ENCODE measurements at places on chromosomes 3 and 15. TPM values are rescaled to one million over a fixed set of nuclear protein-coding genes. Genes with fewer than 3 reads are reported as not detected.
A peak's percentile ranks its signal among the peaks of the same experiment; 100 is the strongest.

GRCh38 chr3:154137036-154137435 lies 15.8 kb downstream of the ARHGEF26 start:
- no peaks in the 10 kb centered on the region for H3K27me3 ChIP-seq
- H3K4me1 ChIP-seq = no peaks in the 10 kb centered on the region
- no peak overlapping the region for H3K4me3 ChIP-seq
- H3K36me3 ChIP-seq = no peaks in the 10 kb centered on the region
- DNase-seq = no peak

GRCh38 chr15:49135342-49135857 lies 20.0 kb downstream of the COPS2 start:
- H3K36me3 ChIP-seq = peaks cover 38% of the 10 kb centered on the region
- peaks cover 57% of the 10 kb centered on the region for H3K4me1 ChIP-seq
- no peaks in the 10 kb centered on the region for H3K27me3 ChIP-seq
- no peak for DNase-seq
- H3K4me3 ChIP-seq = peak overlapping the region; percentile 61

- no peak for DNase-seq
- no peaks in the 10 kb centered on the region for H3K27me3 ChIP-seq
- H3K36me3 ChIP-seq = peaks cover 3% of the 10 kb centered on the region
- H3K4me3 ChIP-seq = no peak overlapping the region
- H3K27ac ChIP-seq = no peak overlapping the region
Measured at GRCh38 chr15:50344006-50344464, 11.0 kb downstream of the GABPB1 start.

- H3K36me3 ChIP-seq = no peaks in the 10 kb centered on the region
- peaks cover 2% of the 10 kb centered on the region for H3K27me3 ChIP-seq
- H3K4me3 ChIP-seq = no peak overlapping the region
- H3K4me1 ChIP-seq = peaks cover 44% of the 10 kb centered on the region
Measured at GRCh38 chr15:38691965-38692788, 127.6 kb upstream of the RASGRP1 start.

DNA sequence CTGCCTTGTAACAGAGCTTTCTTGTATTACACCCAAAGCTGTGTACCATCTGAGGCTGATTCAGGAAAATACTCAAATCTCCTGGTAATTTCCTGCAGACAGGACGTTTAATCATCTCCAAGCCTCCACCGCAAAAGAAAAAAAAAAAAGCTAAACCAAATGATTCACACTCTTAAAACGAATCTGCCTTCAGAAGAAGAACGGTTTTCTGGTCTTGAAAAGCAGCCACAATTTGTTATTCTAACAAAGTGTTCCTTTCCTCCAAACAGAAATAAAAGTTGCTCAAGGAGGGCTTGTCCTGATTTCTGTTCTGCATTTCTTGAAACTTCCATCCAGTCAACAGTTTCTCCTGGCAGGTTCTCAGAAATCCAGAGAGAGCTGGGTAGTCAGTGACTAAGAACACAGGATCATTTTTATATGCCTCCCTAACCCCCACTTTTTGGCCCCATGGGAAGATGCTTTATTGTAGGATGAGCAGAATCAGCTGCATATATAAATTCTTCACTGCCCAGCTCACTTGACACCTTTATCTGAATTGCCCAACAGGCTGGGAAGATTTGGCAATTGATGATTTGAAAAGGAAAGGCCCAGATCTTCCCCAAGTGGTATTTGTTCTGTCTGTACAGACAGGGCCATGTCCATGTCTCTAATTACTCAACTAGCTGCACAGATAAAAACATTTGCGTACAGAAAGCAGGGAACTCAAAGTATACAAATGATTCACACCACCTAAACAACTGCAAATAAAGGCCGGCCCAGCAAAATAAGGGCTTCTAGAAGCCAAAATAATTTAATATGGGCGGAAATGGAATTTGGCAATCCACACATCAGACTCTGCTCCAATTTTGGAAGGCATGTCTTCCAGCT lies 41.0 kb upstream of the PRICKLE2 start:
- H3K27me3 ChIP-seq = no peaks in the 10 kb centered on the region
- H3K36me3 ChIP-seq = peaks cover 24% of the 10 kb centered on the region
- H3K4me3 ChIP-seq = peak overlapping the region; percentile 92
- peaks cover 66% of the 10 kb centered on the region for H3K4me1 ChIP-seq
- H3K27ac ChIP-seq = peak overlapping the region; percentile 83

DNA sequence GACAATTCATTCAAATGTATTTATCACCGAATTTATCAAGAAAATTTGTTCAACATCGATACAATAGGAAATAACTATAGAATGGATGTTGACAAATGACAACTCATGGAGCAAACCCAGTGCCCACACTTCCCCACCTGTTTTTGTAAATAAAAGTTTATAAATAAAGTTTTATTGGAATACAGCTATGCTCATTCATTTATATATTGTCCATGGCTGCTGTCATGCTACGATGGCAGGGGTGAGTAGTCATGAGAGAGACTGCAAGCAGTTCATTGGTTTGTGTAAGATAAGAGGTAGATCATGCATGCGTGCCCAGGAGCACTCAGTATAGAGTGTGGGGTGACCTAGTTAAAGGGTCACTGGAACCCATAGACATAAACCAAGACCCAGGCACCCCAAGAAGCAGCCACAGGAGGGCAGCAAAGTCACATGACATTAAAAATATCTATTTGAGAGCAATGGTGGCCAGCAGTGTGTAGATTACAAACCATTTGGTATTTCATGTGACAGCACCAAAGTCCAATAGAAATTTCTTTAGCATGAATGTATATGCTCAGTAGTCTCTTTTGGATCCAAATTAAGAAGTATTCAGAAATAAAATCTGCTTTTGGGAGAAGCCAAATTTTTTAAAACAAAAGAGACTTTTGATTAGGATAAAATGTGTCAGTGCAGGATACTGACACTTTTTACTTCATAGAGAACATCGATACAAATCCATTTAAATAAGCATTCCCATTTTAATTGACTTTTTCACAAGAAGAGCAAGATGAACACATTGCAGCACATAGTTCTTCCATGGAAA lies 794.8 kb downstream of the MCTP2 start:
- H3K27me3 ChIP-seq = no peaks in the 10 kb centered on the region
- no peak overlapping the region for H3K4me3 ChIP-seq
- no peak overlapping the region for H3K27ac ChIP-seq
- peak; percentile 61 for DNase-seq

GRCh38 chr15:52011711-52012144 lies 7.3 kb upstream of the MAPK6 start:
- H3K27ac ChIP-seq = peak overlapping the region; percentile 78
- no peaks in the 10 kb centered on the region for H3K36me3 ChIP-seq
- peaks cover 50% of the 10 kb centered on the region for H3K4me1 ChIP-seq

- H3K36me3 ChIP-seq = peaks cover 5% of the 10 kb centered on the region
- H3K27me3 ChIP-seq = no peaks in the 10 kb centered on the region
- H3K4me3 ChIP-seq = no peak overlapping the region
- no peaks in the 10 kb centered on the region for H3K4me1 ChIP-seq
- DNase-seq = no peak
Measured at GRCh38 chr3:4231041-4231440, 72.1 kb upstream of the SETMAR start.

DNA sequence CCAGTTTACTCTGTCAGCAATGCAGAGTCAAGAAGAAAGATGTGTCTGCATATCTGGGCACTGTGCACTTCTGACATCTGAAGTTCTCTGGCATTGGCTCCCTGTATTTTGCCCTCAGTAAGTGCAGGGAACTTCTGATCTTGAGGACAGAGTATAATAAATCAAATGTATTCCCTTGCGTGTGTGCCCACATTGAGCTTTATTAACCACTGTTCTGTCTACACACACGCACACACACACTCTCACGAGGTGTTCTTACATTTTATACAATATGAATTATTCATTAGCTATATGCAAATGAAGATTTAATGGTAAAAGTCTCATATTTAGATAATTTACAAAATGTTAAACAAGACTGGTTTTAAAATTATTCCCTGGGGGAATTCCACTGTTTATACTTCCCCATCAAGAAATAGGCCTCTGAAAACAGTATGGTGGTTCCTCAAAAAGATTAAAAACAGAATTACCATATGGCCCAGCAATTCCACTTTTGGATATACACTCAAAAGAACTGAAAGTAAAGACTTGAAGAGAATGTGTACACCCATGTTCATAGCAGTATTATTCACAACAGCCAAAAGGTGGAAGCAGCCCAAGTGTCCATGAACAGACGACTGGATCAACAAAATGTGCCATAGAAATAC lies 24.6 kb upstream of the ANPEP start:
- H3K36me3 ChIP-seq = peaks cover 30% of the 10 kb centered on the region
- no peak overlapping the region for H3K4me3 ChIP-seq
- H3K27me3 ChIP-seq = peaks cover 8% of the 10 kb centered on the region
- peaks cover 66% of the 10 kb centered on the region for H3K4me1 ChIP-seq
- H3K27ac ChIP-seq = peak overlapping the region; percentile 96

GRCh38 chr3:98877132-98877531 lies 24.4 kb downstream of the DCBLD2 start:
- H3K36me3 ChIP-seq = peaks cover 65% of the 10 kb centered on the region
- no peaks in the 10 kb centered on the region for H3K27me3 ChIP-seq

GRCh38 chr3:23277688-23278087 lies 74.6 kb downstream of the UBE2E2 start:
- peaks cover 18% of the 10 kb centered on the region for H3K4me1 ChIP-seq
- H3K27me3 ChIP-seq = no peaks in the 10 kb centered on the region
- no peak for DNase-seq

GRCh38 chr3:172776049-172776717 lies 25.7 kb downstream of the ECT2 start:
- no peaks in the 10 kb centered on the region for H3K4me1 ChIP-seq
- peaks cover 34% of the 10 kb centered on the region for H3K36me3 ChIP-seq
- H3K27me3 ChIP-seq = no peaks in the 10 kb centered on the region
- DNase-seq = no peak
- no peak overlapping the region for H3K27ac ChIP-seq

DNA sequence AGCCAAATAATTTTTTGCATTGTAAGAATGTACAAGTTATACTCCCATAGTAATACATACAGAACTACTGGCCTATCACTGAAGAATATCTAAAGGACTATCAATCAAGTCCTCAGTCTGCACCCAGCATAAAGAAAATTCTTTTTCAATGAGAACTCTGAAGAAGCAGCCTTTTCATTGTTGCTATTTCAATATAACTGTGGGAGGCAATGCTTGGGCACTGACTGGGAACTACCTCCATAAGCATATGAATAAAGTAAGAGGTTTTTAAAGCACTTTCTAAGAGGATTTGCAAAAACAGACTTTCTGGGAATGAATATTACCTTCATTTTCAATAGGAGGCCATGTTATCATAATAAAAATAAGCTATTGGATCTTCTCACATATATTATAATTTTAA lies 24.6 kb upstream of the NECTIN3 start:
- H3K4me1 ChIP-seq = peaks cover 12% of the 10 kb centered on the region
- H3K27me3 ChIP-seq = no peaks in the 10 kb centered on the region
- no peak for DNase-seq
- no peaks in the 10 kb centered on the region for H3K36me3 ChIP-seq

- H3K27me3 ChIP-seq = peaks cover 29% of the 10 kb centered on the region
- H3K4me3 ChIP-seq = no peak overlapping the region
Measured at GRCh38 chr15:76994001-76994400, 925 bp upstream of the PSTPIP1 start.

The ITIH1 gene
- total RNA-seq = not detected

The RBMS3 gene
- total RNA-seq = 26.0 TPM

The DUSP7 gene
- 39.6 TPM for total RNA-seq

The CPOX gene
- total RNA-seq = 27.4 TPM

The RTP3 gene
- total RNA-seq = not detected

The PLSCR2 gene
- not detected for total RNA-seq

The DUOXA2 gene
- not detected for total RNA-seq

The ULK3 gene
- total RNA-seq = 13.2 TPM

The GJD2 gene
- total RNA-seq = not detected

The COPB2 gene
- 260 TPM for total RNA-seq

The SEMA6D gene
- total RNA-seq = 2.0 TPM

All from HFFc6 (cell line).